ENCODE measurements at places on chromosomes 1 and 21.

DNA sequence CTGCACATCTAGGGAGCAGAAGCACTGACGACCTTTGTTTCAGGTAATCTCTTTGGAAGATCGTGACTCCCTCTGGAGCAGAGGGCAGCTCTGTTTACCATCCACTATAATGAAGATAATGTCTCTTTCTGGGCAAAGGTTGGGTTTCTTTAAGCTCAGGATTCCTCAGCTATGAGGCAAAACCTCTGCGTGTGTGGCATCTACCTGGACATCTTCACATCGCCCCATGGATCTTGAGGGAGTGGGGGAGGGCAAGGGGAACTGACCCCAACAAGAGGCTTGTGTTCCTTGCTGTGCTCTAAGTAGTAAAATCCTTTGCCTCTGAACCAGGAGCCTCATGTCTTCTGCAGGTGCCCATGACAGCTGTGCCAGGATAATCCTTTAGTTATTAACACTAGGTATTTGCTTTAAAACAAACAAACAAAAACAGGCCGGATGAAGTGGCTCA is 19.6 kb downstream of the SPATA45 start:
- DNase-seq, result no peak

DNA sequence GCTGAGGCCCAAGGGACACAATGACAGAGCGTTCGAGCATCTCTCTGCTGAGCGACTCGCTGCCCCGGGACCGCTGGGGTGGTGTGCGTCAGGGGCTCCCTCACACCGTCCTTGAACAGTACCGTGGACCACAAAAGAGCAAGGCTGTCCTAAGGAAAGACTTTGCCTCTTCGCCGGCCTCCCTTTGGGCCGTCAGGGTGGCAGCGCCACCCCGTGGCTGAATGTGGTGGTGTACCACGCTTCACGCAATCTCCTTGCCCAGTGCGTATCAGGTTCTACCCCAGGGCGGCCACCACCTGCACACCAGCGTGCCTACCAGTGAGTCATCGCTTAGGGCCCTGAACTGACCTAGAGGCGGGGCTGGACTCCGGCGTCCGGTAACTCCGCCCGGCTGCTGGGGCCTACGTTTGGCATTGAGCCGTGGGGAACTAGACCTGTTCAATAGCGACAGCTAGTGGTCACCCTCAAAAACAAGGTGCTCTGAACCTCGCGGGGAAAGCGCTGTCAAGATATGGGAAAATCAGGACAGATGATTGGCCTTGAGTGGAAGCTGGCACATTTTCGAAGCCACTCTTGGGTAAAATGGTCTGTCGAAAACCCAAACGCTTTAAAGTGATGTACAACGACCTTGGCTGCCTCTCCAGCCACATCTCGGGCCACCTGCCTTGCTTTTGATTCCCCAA is 8.1 kb upstream of the TRAF3IP3 start:
- DNase-seq, result peak; percentile 92

DNA sequence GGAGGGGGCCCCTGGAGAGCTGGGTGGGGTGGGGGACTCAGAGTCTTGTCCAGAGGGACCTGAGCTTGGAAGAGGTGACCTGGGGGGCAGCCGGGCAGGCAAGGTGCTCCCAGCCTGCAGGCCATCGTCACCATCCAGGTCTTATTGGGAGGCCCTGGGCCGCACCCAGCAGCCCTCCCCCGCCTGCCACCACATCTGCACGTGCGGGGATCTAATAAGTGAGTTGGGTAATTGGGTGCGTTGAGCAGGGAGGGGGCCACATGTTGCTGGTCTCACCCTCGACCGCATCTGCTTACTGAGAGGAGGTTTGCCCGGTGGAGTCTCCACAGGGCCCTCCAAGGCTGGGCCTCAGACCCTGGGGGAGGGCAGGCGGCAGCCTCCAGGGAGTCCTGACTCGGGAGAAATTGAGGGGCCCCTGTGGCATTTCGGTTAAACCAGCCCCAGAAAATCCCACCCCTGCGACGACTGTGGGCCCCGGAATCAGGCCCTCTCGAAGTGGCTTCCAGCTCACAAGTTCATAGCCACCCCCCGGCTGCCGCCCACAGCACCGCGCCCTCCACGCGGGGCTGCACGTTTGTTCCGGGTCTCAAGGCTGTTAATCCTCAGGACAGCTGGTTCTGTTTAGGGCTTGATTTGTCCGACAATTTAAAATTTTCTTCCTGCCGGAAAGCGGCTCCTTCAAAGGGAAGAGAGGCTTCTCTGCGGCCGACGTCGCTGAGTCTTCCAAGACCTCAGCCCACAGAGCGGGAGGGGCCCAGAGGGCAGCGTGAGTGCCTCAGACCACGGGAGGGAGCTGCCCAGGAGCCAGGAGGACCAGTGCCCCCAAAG is 14.7 kb upstream of the COL6A2 start:
- no peak for DNase-seq

GRCh38 chr1:56424744-56425493 is 154.4 kb downstream of the PLPP3 start:
- DNase-seq, result peak; percentile 41

DNA sequence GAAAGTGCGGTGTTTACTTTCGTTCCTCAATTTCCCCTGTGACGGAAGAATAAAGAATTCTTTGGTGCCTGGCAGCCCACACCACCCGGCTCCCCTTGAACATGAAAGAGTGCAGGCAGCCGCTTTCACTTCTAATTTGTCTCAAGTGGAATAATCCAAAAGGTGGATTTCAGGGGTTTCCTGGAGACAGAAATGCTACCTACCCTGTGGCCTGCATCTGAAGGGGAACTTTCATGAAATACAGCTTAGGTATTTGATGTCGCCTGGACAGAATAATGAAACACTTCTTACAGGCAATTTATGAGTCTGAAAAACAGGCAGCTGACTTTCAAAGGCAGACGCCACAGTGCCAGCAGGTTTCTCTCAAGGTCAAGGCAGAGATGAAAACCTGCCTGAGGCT is 169.5 kb upstream of the USP24 start:
- DNase-seq, result no peak

DNA sequence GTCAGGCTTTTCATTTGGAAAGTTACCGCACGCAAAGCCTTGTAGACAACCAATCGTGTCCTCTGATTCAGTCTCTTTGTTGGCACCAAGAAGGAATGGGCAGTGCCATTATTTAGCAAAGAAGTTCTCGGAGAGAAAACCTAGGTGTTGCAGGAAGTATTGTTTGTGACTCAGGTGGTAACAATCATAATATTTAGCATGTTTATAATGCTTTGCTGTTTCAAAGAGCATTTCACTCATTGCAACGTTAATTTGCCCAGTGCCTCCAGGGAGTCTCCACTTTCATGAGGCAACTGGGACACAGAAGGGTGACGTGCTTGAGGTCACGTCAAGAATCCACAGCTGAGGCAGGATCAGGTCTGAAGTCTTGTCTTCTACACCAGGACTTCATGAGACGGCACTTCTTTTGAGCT is 31.4 kb downstream of the STPG1 start:
- no peak for DNase-seq

DNA sequence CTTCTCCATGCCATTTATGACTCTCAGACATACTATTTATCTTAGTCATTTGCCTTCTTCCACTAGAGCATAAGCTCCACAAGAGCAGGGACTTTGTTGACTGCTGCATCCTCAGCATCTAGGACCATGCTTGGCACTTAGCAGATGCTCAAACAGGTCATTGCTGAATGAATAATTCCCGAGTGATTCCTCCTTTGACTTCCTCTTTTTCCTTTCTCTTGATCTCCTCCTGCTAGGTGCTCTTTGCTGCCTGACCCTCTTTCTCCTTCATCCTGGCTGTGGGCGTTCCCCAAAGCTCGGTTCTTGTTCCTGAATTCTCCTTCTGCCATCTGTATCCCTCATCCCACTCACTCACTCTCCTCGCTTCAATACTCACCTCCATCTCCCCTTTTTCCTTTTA is 23.5 kb downstream of the SYT6 start:
- no peak for DNase-seq

DNA sequence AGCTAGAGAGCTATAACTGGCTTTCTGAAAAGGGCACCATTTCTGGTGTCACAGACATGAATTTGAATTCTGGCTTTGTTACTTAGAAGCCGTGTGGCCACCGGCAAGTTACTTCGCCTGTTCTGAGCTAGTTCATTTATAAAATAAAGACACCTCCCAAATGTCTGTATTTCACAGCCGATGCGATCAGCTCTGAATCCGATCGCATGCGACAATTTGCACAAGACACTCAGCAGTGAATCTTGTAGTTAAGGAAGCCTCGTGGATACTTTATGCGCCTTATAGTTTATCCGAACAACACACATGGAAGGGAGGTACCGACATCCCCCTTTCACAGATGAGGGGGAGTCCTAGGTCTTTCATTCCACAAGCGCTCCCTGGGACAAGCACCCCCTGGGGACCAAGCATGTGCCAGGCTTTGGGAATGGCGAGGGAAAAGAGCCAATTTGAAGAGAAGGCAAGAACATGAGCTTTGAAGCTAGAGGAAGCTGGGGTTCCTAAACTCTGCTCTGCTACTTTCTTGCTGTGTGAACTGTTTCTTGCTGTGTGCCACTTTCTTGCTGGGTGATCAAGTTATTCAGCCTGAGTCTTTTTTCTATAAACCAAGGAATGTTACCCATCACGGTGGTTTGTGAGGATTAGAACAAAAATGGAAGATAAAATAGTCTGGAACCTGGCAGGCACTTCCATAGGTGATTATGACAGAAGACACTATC is 3.9 kb downstream of the ID3 start:
- DNase-seq, result no peak

DNA sequence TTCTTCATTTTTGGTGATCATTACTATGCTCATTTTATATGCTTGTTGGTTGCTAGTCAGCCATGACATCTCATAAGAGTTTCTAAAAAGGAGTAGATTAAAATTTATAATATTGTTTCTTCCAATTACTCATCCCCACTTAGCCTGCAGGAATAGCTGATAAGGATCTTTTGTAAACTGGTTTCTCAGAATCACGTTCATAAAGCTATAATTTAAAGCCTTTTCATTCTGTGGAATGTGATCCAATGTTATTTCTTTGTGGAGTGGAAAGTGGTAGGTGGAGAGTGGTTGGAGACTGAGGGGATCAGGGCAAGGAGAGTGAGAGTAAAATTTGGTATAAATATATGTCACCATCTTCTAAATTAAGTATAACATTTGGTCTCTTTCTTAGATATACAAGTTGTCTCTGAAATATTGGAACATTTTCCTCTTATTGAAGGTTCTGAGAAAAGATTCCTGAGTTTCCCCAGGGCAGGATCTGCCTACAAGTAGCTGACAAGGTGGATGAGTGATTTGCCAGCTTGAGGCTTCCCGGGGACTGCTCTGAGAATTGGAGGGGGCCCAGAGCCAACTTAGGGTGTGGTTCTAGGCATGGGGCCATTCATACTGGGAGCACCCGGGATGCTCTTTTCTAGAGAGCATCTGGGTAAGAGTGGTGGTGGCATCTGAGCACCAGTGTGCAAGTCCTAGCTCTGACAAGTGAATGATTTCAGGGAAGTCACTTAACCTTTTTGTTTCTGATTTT is 116.4 kb downstream of the TBX19 start:
- DNase-seq, result no peak

GRCh38 chr1:192157067-192157466 is 1.2 kb upstream of the RGS18 start:
- no peak for DNase-seq

DNA sequence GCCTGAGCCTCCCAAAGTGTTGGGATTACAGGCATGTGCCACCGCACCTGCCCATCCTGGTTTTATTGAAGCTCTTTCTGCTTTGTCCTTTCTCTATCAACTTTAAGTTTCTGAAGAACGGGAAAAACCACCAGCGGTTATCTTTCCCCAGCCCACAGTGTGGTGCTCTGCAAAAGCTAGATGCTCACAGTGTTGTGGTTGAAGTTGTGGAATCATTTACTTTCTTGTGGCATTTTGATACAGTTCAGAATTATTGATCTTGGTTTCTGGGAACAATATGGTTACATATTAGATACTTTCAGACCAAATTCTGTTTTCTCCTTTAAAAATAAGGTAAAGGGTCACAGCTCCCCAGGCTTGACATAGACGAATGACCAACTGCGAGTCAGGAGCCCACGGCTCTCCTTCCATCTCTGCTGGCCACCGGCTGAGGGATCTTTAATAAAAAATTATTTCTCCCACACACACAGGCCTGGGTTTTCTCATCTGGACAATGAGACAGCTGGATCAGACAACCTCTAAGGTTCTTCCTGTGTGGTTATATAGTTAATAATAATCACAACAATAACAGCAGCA is 385.3 kb downstream of the SETD4 start:
- no peak for DNase-seq

DNA sequence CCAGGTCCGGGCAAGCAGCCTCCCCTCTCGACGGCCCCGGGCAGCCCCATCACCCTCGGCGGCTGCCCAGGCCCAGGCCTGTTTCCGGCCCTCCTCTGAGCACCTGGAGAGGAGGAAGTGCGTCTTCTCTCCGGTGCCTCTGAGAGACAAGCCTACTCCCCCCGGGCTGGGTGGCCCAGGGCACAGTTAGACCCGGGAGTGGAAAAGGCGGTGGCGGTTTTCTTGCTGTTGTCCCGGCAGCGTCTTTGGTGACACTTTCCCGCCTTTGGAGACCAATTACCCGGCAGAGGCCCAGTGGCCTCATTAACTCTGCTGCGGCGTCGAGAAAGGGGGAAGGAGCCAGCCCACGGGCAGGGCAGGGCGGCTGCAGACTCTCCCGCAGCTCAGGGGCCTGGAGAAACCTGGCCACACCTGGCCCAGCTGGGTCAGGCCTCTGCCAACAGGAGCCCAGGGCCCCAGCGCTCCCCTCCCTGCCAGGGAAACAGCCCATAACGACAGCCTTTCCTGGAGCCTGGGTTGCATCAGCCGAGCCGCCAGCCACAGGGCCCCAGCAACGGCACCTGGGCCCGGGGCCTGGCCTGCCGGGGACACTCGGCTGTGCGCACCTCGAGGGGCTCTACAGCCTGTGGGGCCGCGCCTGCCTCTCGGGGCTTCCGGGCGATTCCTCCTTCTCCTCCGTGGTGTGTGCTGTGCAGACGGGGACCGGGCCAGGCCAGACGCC is 28.4 kb upstream of the C1orf159 start:
- no peak for DNase-seq

DNA sequence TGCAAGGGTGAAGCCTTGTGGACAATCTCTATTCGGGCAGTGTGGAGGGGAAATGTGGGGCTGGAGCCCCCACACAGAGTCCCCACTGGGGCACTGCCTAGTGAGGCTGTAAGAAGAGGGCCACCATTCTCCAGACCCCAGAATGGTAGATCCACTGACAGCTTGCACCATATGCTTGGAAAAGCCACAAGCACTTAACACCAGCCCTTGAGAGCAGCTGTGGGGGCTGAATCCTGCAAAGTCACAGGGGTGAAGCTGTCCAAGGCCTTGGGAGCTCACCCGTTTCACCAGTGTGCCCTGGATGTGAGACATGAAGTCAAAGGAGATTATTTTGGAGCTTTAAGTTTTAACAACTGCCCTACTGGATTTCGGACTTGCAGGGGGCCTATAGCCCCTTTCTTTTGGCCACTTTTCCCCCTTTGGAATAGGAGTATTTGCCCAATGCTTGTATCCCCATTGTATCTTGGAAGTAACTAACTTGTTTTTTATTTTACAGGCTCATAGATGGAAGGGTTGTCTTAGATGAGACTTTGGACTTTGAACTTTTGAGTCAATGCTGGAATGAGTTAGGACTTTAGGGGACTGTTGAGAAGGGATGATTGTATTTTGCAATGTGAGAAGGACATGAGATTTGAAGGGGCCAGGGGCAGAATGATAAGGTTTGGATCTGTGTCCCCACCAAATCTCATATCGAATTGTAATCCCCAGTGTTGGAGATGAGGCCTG is 16.3 kb upstream of the COL6A1 start:
- no peak for DNase-seq

- no peak for DNase-seq
Measured at GRCh38 chr1:59673573-59674450, 140.9 kb upstream of the HOOK1 start.

- DNase-seq, result no peak
Measured at GRCh38 chr1:33616780-33617179, 144.3 kb downstream of the ZSCAN20 start.

- no peak for DNase-seq
Measured at GRCh38 chr1:20666804-20667203, 5.6 kb upstream of the DDOST start.

Data from fibroblast of the conjunctiva (primary cell).